Stimulated activated CD4-positive, alpha-beta T cell treated with anti-CD3 and anti-CD28 coated beads, TNF-alpha, amount 100 ng/mL, for 1 hour (primary cell): ENCODE measurements at places on chromosomes 5 and 9.

GRCh38 chr9:73180403-73180802 is 28.7 kb downstream of the ANXA1 start:
- DNase-seq: no peak

DNA sequence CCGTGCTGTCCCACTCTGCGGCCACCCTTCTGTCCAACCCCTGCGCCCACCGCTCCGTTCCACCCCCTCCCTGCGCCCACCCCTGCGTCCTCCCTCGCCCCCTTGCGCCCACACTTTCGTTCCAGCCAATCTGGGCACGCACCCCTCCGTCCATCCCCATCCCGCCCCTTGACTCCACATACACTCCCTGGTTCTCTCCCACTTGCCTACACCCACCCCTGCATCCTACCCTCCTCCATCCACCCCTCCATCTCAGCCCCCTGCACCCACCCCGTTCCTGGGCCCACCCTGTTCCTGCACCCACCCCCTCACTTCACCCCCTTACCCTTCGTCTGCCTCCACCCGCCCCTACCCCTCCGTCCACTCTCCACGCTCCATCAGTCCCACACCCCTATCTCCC is 7.0 kb downstream of the ADAMTS13 start:
- no peak for DNase-seq

DNA sequence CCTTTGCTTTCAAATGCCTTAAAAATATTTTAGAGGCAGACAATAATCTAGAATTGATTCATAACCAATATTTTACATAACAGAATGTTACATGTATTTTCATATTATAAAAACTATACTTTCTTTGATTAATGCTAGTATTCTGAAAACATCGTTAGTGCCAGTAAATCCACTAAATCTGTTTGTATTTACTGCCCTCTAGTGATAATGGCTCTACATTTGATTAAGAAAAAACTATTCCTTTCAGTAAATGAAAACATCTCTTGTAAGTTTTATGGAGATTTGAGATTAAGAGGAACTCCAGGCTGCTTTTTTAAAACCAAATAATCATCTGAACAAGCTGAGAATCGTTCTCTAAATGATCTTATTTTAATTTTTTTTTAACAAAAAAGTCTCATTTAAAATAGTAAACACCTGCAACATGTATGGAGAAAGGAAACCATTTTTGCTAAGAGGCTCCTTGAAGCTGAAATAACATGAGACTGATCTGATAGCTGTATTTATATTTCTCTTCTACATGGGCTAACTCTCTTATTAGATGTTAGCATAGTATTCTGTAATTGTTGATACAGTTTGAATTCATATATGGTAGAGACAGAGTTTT is 424.7 kb downstream of the RAB3C start:
- no peak for DNase-seq

GRCh38 chr9:124555043-124555442 is 47.8 kb upstream of the NR5A1 start:
- DNase-seq: no peak

DNA sequence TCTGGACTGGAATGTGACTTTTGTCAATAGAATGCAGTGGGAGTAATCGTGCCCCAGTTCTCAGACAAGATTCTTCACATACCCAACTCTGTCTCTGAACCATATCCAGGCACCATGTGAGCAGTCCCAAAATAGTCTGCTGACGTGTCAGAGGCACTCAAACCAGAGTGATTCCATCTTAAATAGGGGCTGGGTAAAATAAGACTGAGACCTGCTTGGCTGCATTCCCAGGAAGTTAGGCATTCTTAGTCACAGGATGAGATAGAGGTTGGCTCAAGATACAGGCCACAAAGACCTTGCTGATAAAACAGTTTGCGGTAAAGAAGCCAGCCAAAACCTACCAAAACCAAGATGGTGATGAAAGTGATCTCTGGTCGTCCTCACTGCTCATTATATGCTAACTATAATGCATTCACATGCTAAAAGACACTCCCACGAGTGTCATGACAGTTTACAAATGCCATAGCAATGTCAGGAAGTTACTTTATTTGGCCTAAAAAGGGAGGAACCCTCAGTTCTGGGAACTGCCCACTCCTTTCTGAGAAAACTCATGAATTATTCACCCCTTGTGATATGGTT is 16.9 kb upstream of the PLCXD3 start:
- DNase-seq: no peak

DNA sequence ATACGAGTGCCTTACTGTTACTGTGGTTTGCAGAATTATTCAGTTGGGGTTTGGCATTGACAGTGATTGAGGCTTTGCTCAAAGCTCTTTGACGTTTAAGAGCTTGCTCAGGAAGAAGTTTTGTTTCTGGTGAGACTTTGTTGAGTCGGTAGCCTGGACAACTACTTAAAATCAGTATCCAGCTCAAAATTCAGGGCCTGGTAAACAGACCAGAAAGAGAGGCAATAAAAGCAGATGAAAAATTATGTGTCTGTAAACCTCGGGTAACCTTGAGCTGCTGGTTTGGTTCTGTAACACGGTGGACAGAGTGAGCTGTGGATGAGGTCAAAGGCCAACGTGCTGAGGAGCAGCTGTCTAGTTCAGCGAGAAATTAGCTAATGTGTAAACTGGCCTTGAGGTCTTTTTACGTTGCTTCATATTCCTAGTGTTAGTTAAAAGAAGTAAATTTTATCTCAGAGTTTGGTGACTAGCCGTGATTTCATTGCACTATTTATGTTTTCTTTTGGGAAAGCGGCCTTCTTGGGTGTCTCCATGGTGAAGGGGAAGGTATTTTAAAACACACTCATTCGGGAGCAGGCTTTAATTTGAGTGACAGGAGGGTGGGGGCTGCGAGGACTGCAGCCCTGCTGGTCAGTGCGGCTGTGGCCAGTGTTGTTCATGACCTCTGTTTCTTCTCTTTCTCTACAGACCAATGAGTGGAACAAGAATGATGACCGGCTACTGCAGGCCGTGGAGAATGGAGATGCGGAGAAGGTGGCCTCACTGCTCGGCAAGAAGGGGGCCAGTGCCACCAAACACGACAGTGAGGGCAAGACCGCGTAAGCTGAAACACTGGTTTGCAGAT is 82.0 kb upstream of the TTC23L start:
- DNase-seq: no peak

GRCh38 chr5:35799753-35800152 is 56.9 kb upstream of the IL7R start:
- DNase-seq: no peak

GRCh38 chr5:151037561-151038411 is 17.4 kb downstream of the GPX3 start:
- DNase-seq: no peak

- DNase-seq: no peak
Observed at GRCh38 chr5:150853561-150853960, 7.2 kb downstream of the IRGM start.

GRCh38 chr9:20125727-20126126 is 336.9 kb upstream of the SLC24A2 start:
- no peak for DNase-seq

GRCh38 chr9:15253197-15253596 is 53.8 kb downstream of the TTC39B start:
- DNase-seq: no peak

DNA sequence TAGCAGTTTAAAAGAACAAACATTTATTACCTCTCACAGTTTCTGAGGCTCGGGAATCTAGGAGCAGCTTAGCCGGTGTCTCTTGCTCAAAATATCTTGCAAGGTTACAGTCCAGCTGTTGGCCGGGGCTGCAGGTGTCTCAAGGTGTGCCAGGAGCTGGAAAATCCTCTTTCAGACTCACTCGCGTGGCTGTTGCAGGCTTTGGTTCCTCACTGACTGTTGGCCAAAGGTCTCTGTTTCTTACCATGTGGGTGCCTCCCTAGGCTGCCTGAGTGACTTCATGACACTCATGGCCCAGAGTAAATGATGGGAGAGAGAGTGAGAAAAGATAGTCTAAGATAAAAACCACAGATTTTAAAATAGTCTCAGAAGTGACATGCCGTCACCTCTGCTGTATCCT is 43.8 kb downstream of the AOPEP start:
- DNase-seq: no peak

DNA sequence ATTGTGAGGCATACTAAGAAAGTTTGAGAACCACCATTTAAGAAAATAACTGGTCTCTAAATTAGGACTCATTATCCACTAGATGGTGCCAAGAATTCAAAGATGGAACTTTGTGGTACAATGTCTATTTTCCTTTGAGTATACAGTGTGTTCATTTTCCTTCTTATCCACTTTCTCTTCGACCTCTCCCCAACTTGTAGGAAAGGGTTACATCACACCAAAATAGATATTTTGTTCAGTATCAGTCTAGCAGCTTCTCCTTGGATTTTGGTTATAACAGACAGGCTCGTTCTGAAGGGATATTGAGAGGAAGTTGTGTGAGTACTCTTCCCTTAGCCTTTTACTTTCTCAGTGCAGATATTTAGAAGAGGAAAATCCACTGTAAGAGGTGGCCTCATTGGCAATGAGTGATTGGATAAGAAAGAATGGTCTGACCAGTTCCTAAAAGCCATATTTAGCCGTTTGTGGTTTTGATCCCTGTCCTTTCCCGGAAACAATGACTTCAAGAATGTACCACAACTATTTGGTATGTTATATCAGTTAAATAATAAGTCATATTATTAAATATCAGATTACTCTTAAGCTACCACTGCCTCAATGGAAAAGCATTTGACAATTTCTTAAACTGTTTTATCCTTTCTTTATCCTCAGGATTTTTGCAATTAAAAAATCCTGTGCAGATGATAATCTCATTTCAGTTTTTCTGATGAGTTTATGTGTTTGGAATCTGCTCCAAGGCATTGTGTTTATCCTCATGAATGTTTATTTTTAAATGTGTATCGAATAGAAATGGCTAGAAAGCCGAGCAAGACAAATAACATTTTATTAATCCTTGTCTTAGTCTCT is 69.0 kb upstream of the GRAMD2B start:
- no peak for DNase-seq

GRCh38 chr9:17063535-17064135 is 71.2 kb upstream of the CNTLN start:
- no peak for DNase-seq

GRCh38 chr5:57174890-57175510 is 1.1 kb downstream of the GPBP1 start:
- DNase-seq: no peak

GRCh38 chr5:44605926-44606325 is 202.8 kb upstream of the MRPS30 start:
- no peak for DNase-seq

DNA sequence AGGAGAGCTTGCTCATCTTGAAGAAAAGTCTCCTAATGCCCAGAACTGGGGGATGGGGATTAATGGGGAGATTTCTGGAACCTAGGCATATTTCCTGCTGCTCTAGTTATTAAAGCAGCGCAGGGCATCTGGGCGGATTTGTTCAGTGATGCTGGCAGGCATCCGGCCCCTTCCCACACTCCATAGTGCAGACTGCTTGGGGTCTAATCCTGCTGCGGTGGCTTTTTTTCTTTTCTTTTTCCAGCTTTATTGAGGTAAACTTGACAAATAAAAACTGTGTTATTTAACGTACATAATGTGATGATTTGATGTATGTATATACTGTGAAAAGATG is 30.7 kb downstream of the PPARGC1B start:
- no peak for DNase-seq

DNA sequence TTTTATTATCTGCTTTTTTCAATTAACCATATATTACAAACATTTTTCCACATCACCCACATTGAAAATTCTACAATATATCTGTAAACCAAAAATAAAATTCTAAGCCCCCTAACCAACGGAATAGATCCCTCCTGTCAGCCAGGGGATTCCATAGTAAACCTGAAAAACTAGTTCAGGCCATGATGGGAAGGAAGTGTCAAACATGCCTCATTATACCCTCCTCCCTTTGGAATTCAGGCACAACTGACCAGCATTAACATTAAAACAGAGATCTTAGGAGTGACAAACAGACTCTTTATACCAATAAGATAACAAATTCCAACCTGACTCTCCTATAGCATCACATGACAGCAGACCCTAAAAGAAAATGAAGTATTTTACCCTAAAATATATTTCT is 113.7 kb upstream of the DMRT1 start:
- DNase-seq: no peak

GRCh38 chr5:151221574-151221973 is 2.3 kb downstream of the CCDC69 start:
- no peak for DNase-seq

DNA sequence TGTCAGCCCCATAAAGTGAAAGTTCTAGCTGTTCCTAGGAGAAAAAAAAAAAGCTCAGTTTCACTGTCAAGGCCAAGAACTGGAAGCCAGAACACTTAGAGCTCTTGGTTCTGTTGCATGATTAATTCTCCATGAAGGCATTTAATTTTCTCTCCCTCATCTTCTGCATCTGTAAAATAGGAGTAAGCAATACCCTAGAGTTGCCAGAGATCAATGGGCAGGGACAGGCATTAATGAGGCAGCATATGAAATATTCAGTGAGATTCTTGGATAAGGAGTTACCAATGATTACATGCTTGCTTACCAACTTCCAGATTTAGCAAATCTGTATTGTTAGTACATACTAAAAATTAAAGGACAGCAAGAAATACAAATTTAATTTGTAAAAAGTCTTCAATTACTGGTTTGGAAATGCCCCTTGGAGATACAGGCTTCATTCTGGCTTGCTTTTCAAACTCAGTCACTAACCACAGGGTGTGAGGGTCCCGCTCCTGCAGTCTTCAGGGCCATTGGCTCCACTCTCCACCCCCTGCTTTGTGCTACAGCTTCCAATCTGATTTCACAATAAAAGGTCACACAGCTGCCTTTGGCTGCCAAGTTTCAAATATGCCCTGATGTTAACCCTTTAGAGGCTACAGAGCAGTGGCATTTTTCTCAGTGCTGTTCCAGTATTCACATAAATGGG is 624.6 kb downstream of the BNC2 start:
- DNase-seq: no peak

- no peak for DNase-seq
Observed at GRCh38 chr9:110443146-110443865, 105.6 kb upstream of the TXNDC8 start.

DNA sequence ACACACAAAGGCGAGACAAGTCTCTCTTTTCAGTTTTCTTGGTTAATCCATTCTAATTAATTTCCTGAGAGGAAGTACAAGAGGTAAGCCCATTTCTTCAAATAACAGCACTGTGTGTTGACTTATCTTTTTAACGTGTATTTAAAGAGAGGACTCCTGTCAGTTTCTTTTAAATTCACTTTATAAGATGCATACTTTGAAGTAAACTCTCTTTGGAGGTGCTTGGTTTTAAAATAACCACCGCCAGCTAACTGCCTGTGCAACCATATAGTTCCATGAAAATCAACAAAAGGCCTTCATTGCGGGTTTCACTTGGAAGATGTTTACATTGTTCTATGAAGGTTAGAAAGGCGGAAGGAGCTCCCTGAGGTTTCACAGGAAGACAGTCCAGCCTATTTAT is 13.1 kb upstream of the SERINC5 start:
- DNase-seq: no peak

DNA sequence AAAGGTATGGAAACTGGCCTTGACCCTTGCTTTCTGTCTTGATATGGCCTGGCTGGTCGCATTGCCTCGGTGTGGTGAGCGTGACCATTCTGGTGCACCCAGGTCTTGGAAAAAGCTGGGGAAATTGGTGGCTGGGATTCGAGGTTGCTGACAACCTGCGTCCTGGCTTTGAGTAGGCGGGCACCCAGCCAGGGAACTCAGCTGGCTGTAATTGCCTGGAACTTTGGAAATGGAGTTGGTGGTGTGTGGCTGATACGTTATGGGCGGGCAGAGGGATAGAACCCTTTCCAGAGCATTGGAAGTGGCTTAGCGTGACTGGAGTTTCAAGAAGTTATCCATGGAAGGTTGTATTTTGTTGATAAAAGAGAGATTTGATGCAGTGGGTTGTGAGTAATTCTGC is 35.2 kb downstream of the KCNMB1 start:
- no peak for DNase-seq

- no peak for DNase-seq
Observed at GRCh38 chr5:1107167-1108022, 4.5 kb downstream of the SLC12A7 start.
